ENCODE measurements at places on chromosomes 7 and 10. TPM values are rescaled to one million over a fixed set of nuclear protein-coding genes. Genes with fewer than 3 reads are reported as not detected.

DNA sequence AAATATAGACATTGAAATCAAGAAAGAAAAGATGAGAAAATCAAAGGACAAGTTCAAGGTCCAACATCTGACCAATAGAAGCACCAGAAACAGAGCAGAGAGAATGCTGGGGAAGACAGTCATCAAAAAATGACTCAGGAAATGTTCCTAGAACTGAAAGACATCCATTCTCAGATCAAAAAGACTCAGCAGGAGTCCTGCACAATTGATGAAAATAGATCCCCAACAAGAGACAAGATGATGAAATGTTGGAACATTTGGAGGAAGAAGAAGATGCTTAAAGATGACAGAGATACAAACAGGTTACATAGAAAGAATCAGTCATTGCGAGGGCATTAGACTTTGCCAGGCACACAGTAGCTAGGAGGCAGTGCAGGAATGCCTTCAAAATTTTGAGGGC lies 30.0 kb upstream of the EIF5AL1 start:
- no peak for DNase-seq

DNA sequence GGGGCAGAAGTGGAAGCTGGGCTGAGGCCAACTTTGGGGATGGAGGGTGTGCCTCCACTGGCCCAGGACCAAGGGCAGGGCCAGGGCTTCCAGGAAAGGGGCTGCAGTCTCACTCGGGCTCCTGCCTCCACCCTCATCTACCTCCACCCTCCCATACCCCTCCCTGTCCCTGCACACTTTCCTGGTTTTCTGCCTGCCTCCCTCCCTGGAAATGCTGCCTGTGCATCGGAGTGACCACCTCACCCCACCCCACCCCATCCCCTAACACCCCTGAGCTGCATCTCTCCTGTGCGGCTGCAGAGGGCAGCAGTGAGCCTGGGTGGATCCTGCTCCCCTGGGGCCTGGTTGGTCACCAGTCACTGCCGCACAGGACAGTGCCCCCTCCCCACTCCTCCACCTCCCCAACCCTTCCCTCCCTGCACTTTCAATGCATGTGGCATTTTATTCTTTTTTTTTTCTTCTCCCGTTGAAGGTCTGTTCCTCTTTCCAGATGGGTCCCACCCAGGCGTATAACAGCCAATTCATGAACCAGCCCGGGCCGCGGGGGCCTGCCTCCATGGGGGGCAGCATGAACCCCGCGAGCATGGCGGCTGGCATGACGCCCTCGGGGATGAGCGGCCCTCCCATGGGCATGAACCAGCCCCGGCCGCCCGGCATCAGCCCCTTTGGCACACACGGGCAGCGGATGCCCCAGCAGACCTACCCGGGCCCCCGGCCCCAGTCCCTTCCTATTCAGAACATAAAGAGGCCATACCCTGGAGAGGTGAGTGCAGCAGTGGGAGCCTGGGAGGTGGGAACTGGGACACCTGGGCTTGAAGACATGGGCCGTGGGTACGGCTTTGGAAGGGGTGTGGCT lies 54.1 kb upstream of the PPIF start:
- no peak for DNase-seq

DNA sequence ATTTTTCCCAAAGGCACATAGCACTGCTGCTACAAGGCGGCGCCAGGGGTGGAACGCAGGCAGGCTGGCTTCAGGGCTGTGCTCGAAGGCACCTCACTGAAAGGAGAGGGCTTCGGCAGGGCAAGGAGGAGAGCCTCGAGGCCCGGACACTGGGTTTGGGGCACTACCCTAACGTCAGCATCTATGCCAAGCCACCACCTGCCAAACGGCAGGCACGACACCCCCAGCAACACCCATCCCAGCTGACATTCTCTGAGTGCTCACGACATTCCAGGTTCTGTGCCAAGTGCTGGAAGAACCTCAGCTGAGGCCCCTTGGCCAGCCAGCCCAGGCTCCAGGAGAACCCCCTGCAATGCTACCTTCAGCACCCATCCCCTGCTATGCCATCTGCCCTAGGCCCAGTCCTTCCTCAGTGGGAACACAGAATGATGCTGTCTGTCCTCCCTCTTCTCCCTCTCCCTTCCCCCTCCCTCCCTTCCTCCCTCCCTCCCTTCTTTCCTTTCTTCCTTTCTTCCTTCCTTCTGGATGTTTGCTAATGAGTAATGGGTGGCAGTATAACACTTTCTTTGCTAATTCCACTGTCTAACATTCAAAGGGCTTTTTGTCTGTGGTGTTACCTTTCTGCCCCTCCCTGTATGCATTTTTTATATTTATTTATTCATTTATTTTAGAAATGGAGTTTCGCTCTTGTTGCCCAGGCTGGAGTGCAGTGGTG lies 24.3 kb downstream of the ZCCHC24 start:
- DNase-seq, result no peak

DNA sequence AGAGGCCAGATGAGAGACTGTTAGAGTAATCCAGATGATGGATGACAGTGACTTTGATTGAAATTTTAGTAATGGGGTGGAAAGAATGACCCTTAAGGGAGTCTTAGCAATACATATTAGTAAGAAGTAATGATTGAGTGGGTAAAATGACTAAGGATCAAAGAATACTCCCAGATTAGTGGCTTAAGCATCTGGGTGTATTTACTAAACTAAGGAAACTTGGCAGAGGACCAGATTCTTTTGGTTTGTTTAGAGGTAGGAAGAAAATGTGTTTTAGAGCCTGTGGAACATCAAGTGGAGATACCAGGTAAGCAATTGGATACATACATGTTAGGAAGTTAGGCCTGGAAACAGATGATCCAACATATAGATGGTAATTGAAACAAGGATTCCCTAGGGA lies 58.8 kb upstream of the ADRA2A start:
- no peak for DNase-seq

DNA sequence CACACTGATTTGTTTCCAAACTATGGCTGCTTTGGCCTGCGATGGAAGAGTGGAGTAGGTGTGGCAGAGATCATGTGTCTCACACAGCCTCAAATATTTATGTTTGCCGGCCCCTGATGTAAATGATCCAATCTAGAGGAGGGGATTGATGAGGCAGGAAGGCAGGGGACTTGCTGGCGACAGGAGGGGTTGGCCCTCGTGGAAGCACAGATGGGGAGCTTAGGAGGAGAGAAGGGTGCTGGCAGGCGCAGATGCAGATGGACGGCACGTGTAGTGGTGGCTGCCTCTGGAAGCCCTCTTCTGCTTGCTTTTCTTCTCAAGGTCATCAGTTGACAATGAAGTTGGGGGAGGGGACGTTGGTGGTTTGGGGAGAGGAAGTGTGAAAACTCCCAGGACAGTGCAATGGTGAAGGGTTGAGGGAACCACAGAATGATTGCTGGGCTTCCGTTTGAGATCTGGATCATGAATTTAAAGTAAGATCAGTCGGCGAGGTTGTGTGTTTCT lies 15.4 kb downstream of the COL13A1 start:
- no peak for DNase-seq

DNA sequence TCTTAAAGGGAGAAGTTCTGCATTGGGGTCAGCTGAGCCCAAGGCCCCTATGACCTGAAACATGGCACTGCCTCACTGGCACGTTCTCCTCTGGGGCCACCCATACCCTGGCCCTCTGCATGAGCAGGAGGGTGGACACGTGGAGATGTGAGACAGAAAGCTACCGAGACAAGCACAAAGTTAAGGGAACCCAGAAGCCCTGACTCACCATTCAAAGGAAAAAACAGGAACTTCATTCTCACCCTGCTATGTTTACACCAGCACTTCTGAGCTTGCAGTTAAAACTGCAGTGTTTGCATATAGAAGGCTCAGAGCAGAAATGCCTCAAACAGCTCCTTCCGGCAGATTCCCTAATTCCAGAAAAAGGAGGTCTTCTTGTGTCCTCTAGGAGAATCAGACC lies 41.7 kb downstream of the DENND11 start:
- no peak for DNase-seq

- DNase-seq, result no peak
Measured at GRCh38 chr10:67257427-67258144, 331.8 kb downstream of the LRRTM3 start.

GRCh38 chr7:36287371-36288241 lies 102.1 kb upstream of the ANLN start:
- DNase-seq, result no peak

DNA sequence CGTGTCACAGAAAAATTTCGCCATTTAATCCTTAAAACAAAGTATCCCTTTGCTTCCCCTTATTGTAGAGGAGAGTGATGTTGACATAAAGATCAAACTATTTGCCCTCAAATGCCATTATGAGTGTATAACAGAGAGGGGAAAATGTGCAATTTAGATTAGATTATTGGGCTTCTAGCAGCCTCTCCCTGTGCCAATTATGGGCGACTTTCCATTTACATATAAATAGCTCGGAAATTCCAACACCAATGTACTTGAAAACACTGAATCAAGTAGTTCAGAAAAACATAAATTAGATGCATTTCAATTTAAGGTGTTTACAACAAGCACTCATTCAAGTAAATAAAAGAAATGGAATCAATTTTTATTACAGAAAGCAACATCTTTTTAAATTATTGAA lies 64.6 kb upstream of the LRRN3 start:
- no peak for DNase-seq

GRCh38 chr10:60423920-60424319 lies 34.2 kb upstream of the ANK3 start:
- no peak for DNase-seq

GRCh38 chr10:17805921-17806577 lies 3.1 kb upstream of the MRC1 start:
- DNase-seq, result no peak

- DNase-seq, result no peak
Measured at GRCh38 chr7:47663213-47663612, 81.3 kb upstream of the TNS3 start.

GRCh38 chr7:31102973-31103850 lies 51.1 kb downstream of the ADCYAP1R1 start:
- DNase-seq, result no peak

GRCh38 chr7:130156140-130156539 lies 49.1 kb downstream of the TMEM209 start:
- no peak for DNase-seq

- no peak for DNase-seq
Measured at GRCh38 chr10:61752111-61753011, 89.6 kb downstream of the CABCOCO1 start.

- DNase-seq, result no peak
Measured at GRCh38 chr7:138979988-138980562, 1.1 kb downstream of the KIAA1549 start.

- no peak for DNase-seq
Measured at GRCh38 chr10:79071396-79071923, 2.7 kb downstream of the ZMIZ1 start.

- no peak for DNase-seq
Measured at GRCh38 chr7:130913639-130914553, 179.9 kb upstream of the KLF14 start.

DNA sequence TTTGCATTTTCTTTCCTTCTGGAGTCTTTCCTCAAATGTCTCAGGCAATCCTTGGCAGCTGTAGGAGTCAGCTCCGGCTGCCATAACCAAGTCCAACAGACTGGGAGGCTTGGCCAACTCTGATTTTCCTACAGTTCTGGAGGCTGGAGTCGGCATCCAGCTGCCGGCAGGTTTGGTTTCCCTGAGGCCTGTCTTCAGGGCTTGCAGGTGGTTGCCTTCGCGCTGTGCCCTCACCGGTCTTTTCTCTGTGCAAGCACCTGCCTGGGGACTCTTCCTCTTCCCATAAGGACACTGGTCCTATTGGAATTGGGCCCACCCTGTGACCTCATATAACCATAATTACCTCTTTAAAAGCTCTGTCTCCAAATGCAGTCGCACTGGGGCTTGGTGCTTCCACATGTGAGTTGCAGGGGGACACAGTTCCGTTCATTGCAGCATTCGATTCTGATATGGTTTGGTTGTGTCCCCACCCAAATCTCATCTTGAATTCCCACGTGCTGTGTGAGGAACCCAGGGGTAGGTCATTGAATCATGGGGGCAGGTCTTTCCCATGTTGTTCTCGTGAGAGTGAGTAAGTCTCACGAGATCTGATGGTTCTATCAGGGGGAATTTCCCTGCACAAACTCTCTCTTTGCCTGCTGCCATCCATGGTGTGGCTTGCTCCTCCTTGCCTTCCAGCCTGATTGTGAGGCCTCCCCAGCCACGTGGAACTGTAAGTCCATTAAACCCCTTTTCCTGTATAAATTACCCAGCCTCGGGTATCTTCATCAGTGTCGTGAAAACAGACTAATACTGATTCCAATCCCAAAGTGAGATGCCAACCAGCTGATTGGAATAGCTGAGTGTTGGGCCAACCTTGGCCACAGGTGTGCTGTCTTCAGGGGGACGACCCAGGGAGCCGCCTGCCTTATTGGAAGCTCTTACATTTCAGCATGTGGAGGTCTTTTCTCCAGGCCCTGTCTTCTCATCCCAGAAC lies 7.9 kb downstream of the GALNTL5 start:
- DNase-seq, result no peak

- DNase-seq, result no peak
Measured at GRCh38 chr7:116998567-116999175, 45.4 kb downstream of the ST7 start.

DNA sequence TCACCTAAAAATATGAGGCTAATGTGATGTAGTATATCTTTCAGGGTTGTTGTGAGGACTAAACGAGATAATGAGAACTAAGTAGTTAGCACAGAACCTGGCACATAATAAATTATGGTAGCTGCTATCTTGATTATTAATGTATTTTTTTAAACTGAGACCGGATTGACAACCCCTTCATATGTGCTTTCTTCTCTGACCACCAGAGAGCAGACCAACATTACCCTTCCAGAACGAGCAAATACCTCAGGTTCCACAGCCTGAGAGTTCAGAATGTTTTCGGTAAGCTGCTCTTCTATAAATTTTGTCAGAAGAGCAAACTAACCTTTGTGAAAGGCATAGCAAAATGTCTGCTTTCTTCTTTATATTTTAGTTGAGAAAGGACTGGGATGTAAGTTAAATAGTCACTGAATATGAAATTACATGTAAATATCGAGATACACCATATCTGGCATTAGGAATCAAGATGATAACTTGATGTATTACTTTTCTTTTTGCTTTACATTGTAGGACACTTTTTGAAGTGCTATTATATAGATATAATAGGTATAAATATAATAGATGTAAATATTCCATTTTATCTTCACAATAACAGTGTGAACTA lies 13.6 kb upstream of the BPGM start:
- DNase-seq, result no peak

- DNase-seq, result no peak
Measured at GRCh38 chr7:108311446-108312168, 144.6 kb downstream of the NRCAM start.

DNA sequence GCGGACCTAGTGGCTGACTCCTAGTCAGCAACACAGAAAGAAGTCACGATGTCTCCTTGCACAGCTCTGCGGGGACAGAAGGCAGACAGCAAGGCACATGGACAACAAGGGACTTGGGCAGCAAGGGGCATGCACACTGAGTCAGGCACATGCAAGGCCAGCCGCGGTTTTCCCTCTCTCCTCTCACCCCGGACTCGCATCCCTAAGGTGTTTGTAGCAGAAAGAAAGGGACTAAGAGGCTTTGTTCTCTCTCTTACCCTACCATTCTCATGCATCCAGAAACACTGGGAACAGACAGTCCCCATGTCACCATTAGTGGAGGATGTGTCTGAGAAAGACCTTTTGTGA lies 193.3 kb upstream of the PHF14 start:
- no peak for DNase-seq

- DNase-seq, result no peak
Measured at GRCh38 chr10:6022660-6023059, 39.5 kb downstream of the IL2RA start.

ARL4A gene
- total RNA-seq, result 97.5 TPM

GIMAP6 gene
- 2.2 TPM for total RNA-seq

PDZD7 gene
- 0.27 TPM for total RNA-seq

SLC39A12 gene
- not detected for total RNA-seq

FAM24B gene
- total RNA-seq, result 4.9 TPM

SFRP4 gene
- 0.64 TPM for total RNA-seq

TSPAN12 gene
- 41.9 TPM for total RNA-seq

GIMAP4 gene
- total RNA-seq, result 13.8 TPM

OR2A1 gene
- total RNA-seq, result not detected

IRF5 gene
- 8.6 TPM for total RNA-seq

INMT gene
- 9.1 TPM for total RNA-seq
